PC-9 (cell line): ENCODE measurements at places on chromosomes 2 and 18. TPM values are rescaled to one million over a fixed set of nuclear protein-coding genes. Genes with fewer than 3 reads are reported as not detected.

The PRKAG3 gene
- total RNA-seq: not detected in 2 replicates

The SP140 gene
- total RNA-seq: 0.58 and 0.83 TPM in 2 replicates

The STPG4 gene
- total RNA-seq: 6.5 and 8.7 TPM in 2 replicates

The EML6 gene
- 3.7 and 6.7 TPM in 2 replicates for total RNA-seq

The PTH2R gene
- not detected in 2 replicates for total RNA-seq

The M1AP gene
- 4.5 and 7.7 TPM in 2 replicates for total RNA-seq

The GREB1L gene
- 3.6 and 6.0 TPM in 2 replicates for total RNA-seq

The SMAD7 gene
- 5.0 and 5.8 TPM in 2 replicates for total RNA-seq

The EFR3B gene
- total RNA-seq: 0.20 TPM in 1 of 2 replicates, not detected in the other

The CCDC150 gene
- total RNA-seq: 9.8 and 17.8 TPM in 2 replicates

The NYAP2 gene
- 0.30 and 0.65 TPM in 2 replicates for total RNA-seq

The VWA3B gene
- not detected in 2 replicates for total RNA-seq

The LCT gene
- total RNA-seq: not detected in 2 replicates

The KCNG2 gene
- not detected in 2 replicates for total RNA-seq

The INPP5D gene
- total RNA-seq: 0.55 and 0.74 TPM in 2 replicates

The MARCHF4 gene
- 7.7 and 14.5 TPM in 2 replicates for total RNA-seq

The KANSL1L gene
- total RNA-seq: 8.6 and 8.8 TPM in 2 replicates

The RIT2 gene
- not detected in 2 replicates for total RNA-seq

The NEURL3 gene
- 0.48 and 0.63 TPM in 2 replicates for total RNA-seq

The STARD6 gene
- not detected in 2 replicates for total RNA-seq

The CREG2 gene
- 9.0 and 12.3 TPM in 2 replicates for total RNA-seq

The ERBB4 gene
- total RNA-seq: not detected in 2 replicates

The RBBP8 gene
- total RNA-seq: 22.0 and 28.4 TPM in 2 replicates

The SNED1 gene
- total RNA-seq: 2.8 and 9.6 TPM in 2 replicates

The OTX1 gene
- total RNA-seq: 6.8 and 7.0 TPM in 2 replicates

The OSR1 gene
- 6.4 and 6.9 TPM in 2 replicates for total RNA-seq

The GRB14 gene
- total RNA-seq: 2.8 and 3.4 TPM in 2 replicates

The LIMS4 gene
- total RNA-seq: 1.4 and 2.1 TPM in 2 replicates

The APOB gene
- not detected in 2 replicates for total RNA-seq
